ENCODE measurements at places on chromosomes 11 and 22.

DNA sequence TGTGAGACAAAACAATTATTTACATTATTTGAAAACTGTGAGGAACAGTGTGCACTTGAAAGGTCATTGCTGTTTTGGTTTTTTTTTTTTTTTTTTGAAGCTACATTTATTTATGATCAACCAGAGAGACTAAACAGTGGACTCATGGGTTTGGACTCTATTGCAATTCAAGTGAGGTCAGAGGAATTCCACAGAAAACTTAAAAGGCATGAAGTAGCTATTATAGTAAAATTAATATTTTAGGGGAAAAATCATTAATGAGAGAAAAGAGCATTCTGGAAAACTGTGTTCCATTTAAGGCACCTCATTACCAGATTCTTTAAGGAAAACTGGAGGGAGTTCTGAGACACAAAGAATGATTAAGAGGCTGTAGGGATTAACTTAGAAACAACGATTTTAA lies 102.8 kb downstream of the WNT11 start:
- no peak for DNase-seq

GRCh38 chr22:42621505-42622002 lies 6.9 kb upstream of the POLDIP3 start:
- no peak for DNase-seq

DNA sequence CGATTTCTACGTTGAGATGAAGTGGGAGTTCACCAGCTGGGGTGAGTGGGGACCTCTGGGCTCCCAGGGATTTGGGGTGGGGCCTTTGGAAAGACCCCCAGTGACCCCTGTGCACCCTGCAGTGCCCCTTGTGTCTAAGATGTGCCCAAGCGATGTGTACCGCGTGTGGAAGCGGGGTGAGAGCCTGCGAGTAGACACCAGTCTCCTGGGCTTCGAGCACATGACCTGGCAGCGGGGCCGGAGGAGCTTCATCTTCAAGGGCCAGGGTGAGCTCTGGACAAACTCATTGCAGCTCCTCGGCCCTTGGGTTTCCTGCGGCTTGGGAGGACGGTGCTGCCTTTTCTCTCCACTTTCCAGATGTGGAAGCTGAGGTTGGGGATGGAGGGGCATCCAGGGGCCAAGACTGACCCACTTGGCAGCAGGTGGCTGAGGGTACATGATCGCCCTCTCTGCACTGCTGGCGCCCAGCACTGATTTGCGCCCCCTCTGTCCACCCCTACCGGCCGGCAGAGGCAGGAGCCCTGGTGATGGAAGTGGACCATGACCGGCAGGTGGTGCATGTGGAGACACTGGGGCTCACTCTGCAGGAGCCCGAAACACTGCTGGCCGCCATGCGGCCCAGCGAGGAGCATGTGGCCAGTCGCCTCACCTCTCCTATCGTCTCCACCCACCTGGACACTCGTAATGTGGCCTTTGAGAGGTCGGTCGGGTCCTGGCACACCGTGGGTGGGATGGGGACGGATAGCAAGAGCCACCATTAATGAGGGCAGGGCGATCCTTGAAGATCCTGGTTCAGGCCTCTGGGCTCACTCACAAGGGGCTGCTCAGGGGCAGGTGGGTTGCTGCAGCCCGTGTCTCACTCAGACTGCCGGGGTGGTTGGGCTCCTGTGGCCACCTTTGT lies 2.6 kb downstream of the ANKRD13D start:
- no peak for DNase-seq

DNA sequence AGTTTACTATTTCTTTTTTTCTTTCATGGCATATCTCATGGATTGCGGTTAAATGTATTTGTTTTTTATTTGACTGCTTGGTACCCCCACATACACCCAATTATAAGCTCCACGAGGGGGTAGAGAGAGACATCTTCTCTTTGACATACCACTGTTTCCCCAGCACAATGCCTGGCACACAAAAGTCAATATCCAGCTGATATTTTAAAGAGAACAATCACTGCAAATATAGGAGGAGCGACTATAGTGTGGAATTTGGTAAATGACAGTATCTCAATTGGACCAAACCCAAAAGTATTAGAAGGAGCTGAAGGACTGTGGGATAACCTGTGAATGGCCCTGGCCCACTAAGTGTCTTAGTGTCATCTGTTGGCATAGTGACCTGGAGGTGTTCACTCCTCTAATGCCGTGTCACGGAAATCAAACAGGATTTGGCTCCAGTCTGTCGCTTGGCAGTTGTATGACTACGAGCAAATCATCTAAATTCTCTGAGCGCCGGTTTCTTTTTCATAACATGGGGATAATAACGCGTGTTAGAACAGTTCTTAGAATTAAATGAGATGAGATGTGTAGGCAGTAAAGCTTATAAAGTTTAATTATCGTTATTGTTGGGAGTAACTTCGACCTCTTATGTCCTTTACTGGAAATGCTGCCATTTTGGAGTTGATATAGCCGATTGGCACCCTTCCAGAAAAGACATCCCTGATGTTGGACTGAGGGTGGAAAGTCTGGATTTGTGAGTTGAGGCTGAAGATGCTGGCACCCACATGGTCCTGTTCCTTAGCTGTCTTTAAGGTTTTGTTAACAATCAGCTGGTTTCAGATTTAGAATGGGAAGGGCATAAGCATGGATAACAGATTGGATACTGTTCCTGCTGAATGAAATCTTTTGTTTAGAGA lies 144.5 kb downstream of the DBX1 start:
- no peak for DNase-seq

GRCh38 chr11:115333121-115333520 lies 171.1 kb downstream of the CADM1 start:
- no peak for DNase-seq

DNA sequence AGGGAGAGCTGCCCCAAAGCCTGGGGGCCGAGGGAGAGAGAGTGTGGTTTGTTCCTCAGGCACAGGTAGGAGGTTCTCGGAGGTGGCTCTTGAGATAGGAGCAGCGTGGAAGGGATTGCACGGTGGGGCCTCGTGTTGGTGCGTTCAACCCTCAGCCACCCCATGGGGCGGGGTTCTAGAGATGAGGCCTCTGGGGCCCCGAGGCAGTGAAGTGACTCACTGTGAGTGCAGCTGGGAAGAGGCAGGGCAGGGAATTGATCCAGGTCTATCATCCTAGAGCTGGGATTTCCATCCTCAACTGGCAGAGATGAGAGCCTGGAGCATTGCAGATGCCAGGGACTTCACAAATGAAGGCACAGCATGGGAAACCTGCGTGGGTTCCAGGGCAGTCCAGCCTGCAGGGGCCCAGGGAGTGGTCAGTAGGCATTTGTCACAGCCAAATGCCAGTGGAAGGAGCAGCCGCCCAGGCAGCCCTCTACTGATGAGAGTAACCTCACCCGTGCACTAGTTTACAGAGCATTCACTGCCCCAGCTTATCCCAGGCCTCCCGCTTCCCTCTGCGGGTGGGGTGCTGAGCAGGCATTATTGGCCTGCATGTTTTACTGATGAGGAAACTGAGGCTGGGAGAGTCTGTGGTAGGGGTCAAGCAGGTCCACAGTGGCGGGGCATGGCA lies 5.1 kb upstream of the SMARCB1 start:
- DNase-seq: no peak

GRCh38 chr22:40345815-40346184 lies 500 bp upstream of the ADSL start:
- DNase-seq: peak; percentile 16

DNA sequence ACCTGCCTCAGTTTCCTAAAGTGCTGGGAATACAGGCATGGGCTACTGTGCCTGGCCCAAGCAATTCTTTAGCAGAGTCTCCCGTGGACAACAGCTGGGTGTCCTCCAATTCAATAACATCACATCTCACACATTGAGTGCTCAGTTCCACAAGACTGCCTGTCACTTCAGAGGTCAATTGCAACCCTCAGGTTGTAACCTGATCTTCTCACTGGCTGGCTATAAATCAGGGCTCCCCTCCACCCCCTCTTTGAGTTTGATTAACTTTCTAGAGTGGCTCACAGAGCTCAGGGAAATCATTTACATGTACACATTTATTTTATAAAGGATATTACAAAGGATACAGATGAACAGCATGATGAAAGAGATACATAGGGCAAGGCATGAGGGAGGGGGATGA lies 68.1 kb downstream of the MCHR1 start:
- no peak for DNase-seq
